ENCODE measurements at places on chromosomes 3 and 15.

GRCh38 chr3:187929112-187929816, 184.0 kb upstream of the BCL6 start:
- DNase-seq = no peak

- no peak for DNase-seq
Observed at GRCh38 chr3:514192-514591, 317.6 kb downstream of the CHL1 start.

DNA sequence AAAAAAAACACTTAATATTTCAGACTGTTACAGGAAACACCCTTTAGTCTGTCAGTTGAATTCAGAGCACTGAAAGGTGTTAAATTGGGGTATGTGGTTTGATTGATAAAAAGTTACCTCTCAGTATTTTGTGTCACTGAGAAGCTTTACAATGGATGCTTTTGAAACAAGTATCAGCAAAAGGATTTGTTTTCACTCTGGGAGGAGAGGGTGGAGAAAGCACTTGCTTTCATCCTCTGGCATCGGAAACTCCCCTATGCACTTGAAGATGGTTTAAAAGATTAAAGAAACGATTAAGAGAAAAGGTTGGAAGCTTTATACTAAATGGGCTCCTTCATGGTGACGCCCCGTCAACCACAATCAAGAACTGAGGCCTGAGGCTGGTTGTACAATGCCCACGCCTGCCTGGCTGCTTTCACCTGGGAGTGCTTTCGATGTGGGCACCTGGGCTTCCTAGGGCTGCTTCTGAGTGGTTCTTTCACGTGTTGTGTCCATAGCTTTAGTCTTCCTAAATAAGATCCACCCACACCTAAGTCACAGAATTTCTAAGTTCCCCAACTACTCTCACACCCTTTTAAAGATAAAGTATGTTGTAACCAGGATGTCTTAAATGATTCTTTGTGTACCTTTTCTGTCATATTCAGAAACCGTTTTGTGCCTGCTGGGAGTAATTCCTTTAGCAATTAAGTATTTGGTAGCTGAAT, 17.9 kb downstream of the TMEM43 start:
- no peak for DNase-seq

GRCh38 chr3:24242012-24242698, 252.5 kb downstream of the THRB start:
- no peak for DNase-seq

- no peak for DNase-seq
Observed at GRCh38 chr3:182935803-182936202, 44.5 kb downstream of the DCUN1D1 start.

GRCh38 chr3:117920253-117920898, 1114.3 kb downstream of the IGSF11 start:
- DNase-seq = no peak
